HTR-8/SVneo (cell line): ENCODE measurements at places on chromosomes 2 and 18.

GRCh38 chr2:175030380-175031271 is 25.4 kb upstream of the CHN1 start:
- DNase-seq, result peak; percentile 53

- no peak for DNase-seq
Measured at GRCh38 chr2:171325886-171326585, 107.8 kb downstream of the METTL8 start.

GRCh38 chr2:198044777-198045176 is 240.4 kb downstream of the PLCL1 start:
- DNase-seq, result no peak

GRCh38 chr2:105919826-105920225 is 175.1 kb downstream of the NCK2 start:
- no peak for DNase-seq
